ENCODE measurements at places on chromosomes 4 and X.

- no peak for DNase-seq
- H3K27ac ChIP-seq: no peak overlapping the region
- peaks cover 15% of the 10 kb centered on the region for H3K4me1 ChIP-seq
- no peak overlapping the region for H3K4me3 ChIP-seq
- no peaks in the 10 kb centered on the region for H3K27me3 ChIP-seq
- no peaks in the 10 kb centered on the region for H3K36me3 ChIP-seq
Measured at GRCh38 chr4:154315741-154316140, 175.9 kb downstream of the DCHS2 start.

DNA sequence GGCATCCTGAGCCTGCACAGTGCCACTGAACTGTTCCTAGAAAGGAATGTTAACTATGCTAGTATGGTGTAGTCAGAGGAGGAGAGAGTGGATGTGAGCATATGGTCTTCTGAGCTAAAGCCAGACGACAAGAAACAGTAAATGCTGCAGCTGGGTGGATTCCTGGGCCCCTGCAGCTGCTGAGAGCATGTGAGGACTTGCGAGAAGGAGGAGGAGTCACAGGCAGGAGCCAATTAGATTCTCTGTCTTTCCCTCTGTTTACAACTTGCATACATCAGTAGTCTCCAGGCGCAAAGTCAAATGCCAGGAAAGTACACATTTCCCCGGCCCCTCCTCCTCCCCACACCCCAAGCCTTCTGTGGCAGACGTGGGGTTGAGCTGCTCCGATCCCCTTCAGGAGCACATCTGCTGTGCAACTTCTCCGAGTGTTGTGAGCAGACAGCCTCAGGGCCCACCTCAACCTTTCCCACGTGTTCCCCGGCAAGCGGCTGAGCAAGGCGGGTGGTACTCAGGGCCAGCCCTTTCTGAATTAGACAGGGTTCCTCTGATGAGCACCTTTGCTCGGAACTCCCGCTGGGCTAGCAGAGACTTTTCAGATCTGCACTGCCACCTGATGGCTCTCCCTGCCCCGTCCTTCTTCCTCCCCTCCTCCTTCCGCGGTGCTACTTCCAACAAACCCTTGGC, 108.7 kb upstream of the ATP6AP2 start:
- H3K4me3 ChIP-seq: no peak overlapping the region
- H3K27ac ChIP-seq: no peak overlapping the region
- no peaks in the 10 kb centered on the region for H3K36me3 ChIP-seq
- peaks cover 39% of the 10 kb centered on the region for H3K4me1 ChIP-seq
- DNase-seq: peak; percentile 48
- no peaks in the 10 kb centered on the region for H3K27me3 ChIP-seq

- no peak overlapping the region for H3K27ac ChIP-seq
- no peak for DNase-seq
- no peaks in the 10 kb centered on the region for H3K4me1 ChIP-seq
- no peaks in the 10 kb centered on the region for H3K36me3 ChIP-seq
Measured at GRCh38 chrX:20515841-20516461, 249.2 kb upstream of the RPS6KA3 start.

DNA sequence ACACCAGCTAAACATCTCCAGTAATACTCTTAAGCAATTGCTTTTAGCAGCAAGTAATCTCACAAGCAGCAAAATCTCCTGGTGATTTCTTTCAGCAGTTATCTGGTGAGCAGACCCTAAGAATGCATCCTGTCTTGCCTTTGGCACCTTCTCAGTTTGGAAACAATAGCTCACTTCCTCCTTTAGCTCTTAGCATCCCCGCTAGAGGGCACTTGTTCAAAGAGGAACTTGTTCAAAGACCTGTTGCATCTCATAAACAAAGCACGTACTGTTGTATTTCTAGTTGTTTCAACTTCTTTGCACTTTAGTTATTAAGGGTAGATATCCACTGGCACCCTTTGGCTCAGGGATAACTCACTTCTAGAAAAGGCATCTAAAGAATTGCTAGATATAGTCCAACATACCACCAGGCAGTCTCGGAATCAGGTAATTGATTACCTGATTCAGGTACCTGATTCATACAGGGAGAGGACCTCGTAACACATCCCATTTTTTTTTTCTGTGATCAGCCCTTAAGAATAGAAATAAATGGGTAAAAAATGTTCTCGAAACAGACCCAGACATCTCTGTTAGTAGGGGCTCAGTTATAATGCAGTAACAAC, 81.9 kb upstream of the QRFPR start:
- H3K4me3 ChIP-seq: no peak overlapping the region
- peak; percentile 85 for DNase-seq
- H3K27me3 ChIP-seq: no peaks in the 10 kb centered on the region
- no peak overlapping the region for H3K27ac ChIP-seq
- no peaks in the 10 kb centered on the region for H3K4me1 ChIP-seq
- no peaks in the 10 kb centered on the region for H3K36me3 ChIP-seq
